ENCODE measurements at places on chromosomes 7 and 10.

GRCh38 chr7:128103498-128104107, 72.4 kb upstream of the LRRC4 start:
- no peak for DNase-seq

DNA sequence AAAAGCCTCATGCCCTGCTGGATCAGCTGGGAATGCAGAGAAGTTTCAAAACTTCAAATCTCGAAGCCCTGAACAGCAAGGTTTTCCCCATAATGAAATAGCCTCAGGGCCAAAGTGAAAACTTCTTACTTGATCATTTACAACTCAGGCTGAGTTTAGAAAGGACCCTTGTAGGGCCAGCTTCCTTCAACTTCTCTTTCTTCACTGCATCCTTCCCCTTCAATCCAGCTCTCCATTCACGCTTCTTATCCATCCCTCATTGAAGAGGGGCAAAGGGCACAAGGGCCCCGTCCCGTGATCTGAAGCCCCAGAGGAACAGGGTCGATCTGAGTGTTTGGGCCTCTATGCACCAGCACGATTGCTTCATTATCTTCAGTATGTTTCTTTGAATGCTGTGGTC, 392.2 kb upstream of the CELF2 start:
- DNase-seq: no peak

GRCh38 chr10:15370212-15370855, 755 bp downstream of the FAM171A1 start:
- no peak for DNase-seq

DNA sequence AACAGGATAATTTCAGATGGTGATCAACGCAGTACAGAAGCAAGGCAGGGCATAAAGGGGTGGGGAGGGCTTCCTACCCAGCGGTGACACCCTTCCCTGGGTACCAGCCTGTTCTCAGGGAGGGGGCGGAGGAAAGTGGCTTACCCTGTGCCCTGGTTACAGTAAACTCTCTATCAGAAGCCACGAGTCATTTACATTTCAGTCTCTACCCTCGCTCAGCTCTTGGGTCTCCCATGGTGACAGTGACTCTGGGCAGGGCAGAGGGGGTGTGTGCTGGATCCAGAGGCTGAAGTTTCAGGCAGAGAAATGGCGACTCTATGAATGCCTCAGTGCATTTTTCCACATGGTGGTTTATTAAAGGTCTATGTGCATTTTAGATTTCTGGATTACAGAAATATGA, 107.0 kb downstream of the ADARB2 start:
- DNase-seq: no peak

DNA sequence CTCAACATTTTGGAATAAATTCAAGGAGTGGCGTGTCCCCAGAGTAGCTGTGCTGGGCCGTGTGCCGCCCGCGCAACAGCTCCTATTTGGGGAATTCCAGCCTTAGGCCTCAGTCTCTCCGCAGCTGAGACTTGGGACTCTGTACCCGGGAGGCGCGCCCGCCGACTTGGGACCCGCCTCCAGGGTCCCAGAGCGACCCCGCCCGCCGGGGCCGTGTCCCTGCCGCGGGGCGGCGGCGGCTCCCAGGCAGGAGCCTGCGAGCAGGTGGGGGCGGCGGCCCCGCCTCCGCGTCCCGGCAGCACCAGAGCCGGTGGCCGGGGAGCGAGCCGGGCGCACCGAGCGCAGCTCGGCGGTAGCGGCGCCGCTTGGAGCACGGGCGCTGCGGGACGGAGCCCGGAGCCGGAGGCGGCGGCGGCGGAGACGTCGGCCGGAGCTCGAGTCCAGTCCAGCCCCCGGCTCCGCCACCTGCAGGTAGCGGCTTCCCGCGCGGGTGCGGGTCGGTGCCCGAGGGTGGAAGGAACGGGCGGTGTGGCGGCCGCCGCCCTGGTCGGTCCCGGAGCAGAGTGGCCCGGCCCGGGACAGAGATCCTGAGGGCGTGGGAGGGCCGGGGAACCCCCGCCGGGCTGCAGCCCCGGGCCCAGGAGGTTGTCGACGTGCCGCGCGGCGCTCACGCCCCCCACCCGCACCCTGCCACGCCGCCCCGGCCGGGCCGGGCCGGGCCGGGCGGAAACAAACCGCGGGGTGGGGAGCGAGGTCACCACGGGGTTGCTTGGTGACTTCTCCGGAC, at the start of gene WIPF3:
TSS of gene WIPF3 (plus strand) at position 301 of the 787 bp plus-strand sequence. CDS start 28,217 bp downstream, outside the sequence.
- peak; percentile 13 for DNase-seq

- peak; percentile 36 for DNase-seq
Observed at GRCh38 chr7:13327669-13328068, 640.2 kb downstream of the ARL4A start.

DNA sequence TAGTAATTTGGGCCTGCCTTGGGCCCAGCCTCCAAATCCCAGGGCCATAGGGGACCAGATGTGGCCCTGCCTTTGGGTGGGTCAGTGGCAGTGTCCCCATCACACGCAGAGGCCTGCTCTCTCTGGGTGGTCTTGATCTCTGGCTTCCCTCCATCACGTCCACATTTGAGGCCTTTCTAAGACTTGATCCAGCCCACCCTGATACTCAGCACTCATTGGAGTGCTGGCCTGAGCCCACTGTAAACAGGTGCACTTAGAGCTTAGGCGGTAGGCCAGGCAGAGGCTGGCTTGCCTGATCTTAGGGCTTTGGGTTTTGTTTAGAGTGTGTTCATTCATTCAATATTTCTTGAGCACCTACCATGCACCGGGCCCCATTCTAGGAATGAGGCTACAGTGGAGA, 52.6 kb downstream of the TBATA start:
- no peak for DNase-seq

- peak; percentile 10 for DNase-seq
Observed at GRCh38 chr10:87771871-87772500, 46.0 kb downstream of the ATAD1 start.

DNA sequence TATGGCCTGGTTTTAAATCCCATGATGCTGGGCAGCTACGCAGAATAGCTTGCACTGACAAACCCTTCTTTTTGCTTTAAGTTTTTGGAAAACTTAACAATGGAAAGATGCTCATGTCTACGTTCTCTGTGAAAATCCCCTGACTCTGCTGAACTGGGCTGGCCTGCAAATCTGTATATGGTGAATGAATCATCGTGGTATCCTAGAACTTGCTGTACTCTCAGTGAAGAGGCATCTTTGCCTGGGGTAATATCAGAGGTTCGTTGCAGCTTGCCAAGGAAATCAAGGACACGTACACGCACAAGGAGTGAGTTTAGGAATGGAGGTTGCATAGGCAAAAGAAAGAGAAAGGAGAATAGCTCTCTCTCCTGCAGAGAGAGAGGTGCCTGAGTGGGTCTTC, 382.0 kb upstream of the ADARB2 start:
- no peak for DNase-seq

DNA sequence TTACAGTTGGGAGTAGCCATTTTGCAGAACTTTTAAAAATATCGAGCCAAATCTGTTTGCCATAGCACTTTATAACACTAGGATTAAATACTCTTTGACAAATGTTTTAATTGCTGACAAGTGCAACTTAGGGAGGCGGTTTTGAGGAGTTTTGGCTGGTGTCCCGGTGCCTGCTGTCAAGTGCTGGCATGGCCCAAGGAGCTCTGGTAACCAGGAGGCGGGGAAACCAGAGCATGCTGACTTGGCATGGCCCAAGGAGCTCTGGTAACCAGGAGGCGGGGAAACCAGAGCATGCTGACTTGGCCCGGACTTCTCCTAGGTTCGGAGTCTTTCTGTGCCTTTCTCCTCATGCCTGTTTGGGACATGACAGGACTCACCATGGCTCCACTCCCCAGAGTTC, 30.8 kb upstream of the ZNF32 start:
- peak; percentile 27 for DNase-seq

GRCh38 chr10:123560301-123561140, 105.6 kb upstream of the GPR26 start:
- DNase-seq: no peak

DNA sequence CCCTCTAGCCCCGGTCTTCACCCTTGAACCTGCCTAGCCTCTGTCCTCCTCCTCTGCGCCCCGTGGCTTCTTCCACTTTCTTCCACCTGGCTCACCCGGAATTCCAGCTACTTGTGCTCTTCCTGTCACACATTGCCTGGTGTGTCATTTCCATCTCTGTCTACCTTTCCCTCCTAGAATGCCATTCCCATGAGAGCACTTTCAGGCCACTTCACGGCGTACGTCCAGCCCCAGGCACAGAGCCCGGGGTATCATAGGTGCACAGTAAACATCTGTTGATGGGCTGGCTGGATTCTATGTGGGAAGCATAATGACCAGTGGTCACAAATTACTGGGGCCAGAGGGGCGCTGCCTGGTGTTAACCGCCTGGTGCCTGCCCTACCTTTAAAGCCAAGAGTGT, 161.3 kb downstream of the CUX1 start:
- no peak for DNase-seq

DNA sequence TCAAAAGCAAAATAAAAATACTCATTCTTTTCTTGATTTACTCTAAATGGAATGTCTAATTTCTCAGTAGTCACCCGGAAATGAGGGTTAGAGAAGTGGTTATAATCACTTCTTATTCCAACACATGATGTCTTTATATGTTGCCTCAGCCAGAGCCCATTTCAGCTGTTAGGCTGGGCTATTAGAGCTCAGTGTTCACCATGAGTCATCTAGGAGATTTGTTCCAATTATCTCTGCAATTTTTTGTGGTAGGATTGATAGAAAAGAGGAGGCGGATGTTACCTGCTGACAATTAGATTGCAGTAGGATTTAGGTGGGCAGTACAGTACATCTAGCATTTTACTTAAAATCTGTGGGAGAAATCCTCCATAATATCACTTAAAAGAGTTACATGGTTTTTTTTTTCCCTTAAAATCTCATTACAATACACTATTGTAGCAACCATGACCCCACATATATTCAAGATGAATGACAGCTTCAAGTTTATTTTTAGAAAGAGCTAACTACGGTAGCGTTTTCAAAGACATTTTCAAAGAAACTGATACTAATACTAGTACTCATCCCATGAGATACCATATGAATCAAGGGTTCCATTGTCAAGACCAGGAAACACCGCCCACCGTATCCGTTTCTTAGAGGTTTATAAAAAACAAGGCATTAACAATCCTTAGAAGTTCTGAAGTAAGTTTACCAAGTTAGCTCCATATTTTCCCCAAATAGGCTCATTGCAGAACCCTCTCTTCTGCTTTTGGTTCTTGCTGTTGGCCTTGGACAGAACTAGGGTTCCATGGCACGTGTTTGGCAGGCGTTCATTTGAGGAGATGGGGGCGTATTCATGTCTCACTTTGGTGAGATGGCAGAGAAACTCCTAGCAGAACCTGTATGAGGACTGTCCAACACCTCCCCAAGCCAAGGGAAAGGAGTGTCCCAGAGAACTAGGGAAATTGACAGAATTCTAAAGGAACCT, 10.4 kb downstream of the CPA2 start:
- no peak for DNase-seq

DNA sequence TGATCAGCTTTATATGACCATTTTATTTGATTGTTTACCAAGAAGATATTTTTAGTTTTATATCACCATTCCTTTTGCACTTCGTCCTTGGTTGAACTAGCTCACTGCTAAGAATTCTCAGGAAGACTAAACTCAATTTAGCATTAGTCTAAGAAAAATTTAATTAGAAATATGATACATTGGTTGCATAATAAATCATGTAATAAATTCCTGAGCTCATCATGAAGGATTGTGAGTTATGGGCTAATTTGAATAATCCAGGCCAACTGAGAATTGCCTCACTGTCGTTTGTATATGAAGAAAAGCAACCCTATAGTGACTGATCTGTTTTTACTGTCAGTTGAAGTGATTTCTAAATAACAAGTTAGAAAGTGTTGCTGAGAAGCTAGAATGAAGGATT, 725.5 kb downstream of the DNAJB9 start:
- no peak for DNase-seq

GRCh38 chr10:124484661-124485060, 23.0 kb downstream of the LHPP start:
- DNase-seq: no peak

DNA sequence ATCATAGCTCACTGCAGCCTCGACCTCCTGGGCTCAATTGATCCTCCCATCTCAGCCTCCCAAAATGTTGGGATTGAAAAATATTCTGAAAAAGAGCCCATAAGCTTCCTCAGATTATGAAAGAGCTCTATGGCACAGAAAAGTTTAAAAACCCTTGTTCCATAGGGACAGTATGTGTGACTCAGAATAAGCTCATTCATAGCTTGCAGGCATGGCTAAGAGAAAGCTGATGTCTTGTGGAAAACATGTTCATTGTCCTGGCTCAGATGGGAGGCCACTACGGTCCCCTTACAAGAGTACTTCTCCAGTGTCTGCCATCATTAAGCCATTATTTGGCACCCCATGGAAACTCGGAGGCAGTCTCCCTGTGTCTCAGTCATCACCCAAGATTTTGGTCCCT, 64.0 kb downstream of the CCDC3 start:
- DNase-seq: no peak

GRCh38 chr10:127283017-127283416, 86.6 kb upstream of the INSYN2A start:
- DNase-seq: no peak

DNA sequence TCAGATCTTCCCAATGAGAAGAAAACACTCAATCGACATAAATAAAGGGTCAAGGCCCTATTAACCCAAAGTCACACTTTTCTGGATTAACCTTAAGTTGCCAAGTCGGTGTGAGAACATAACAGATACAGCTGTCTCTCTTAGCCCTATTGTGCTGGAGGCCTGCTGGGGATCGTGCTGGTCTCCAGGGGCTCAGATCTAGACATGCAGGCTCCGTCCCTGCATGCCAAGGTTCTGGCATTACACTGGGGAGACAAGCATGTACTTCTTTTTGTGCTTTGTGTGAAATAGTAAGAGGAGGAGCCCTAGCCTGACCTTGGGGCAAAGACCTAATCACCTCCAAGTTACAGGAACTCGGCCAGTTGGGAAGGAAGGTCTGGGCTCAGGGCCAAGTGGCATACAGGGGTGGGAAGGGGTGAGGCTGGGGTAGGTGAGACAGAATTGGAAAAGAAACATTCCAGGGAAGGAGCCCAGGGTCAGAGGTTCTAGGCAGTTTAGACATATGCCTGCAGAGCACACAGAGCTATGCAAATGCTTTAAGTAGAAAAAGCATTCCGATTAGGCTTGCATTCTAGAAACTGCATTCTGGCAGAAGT, 216.4 kb downstream of the HECW1 start:
- no peak for DNase-seq

GRCh38 chr10:106284802-106285587, 879.5 kb downstream of the SORCS1 start:
- no peak for DNase-seq

Measured in NCI-H1105 treated with DMSO at 0.1 percent for 48 hours (cell line).